Right kidney (tissue), 9 donors: ENCODE measurements at places on chromosomes 1 and 21.

DNA sequence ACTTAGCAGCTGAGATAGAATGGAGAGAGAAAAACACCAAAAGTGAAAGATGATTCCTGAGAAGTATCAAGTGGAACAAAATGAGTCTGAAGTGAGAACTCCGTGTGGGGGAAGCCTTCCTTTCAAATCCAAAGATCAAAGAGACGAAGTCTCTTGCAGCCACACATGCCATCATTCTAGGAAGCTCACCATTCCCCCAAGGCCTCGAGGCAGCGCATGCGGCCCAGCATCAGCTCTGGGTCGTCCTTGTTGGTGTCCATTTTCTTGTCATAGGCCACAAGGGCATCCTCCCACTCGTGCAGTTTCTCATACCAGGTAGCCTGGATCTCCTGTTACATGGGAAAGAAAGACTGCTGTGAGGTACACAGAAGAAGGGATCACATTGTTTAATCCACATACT lies 32.2 kb upstream of the ANGPTL7 start:
- DNase-seq: peak; percentile 33

DNA sequence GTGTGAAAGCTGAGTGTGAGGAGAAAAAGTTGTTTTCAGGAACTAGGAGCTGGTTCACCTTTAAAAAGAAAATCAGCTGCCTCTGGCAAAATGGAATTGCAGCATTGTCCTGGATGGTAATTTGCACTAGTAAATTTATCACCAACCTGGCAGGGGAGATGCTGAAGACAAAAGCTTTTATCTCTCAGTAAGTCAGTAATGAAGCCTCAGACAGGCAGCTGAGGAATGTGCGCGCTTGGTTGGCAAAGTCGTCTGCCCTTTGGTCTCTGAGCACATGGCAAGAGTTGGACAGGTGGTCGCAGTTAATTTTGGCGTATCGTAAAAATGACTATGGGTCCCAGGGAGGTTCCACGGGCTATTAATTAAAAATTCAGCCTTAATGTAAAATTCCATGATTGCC lies 131.9 kb downstream of the BACH1 start:
- DNase-seq: no peak

DNA sequence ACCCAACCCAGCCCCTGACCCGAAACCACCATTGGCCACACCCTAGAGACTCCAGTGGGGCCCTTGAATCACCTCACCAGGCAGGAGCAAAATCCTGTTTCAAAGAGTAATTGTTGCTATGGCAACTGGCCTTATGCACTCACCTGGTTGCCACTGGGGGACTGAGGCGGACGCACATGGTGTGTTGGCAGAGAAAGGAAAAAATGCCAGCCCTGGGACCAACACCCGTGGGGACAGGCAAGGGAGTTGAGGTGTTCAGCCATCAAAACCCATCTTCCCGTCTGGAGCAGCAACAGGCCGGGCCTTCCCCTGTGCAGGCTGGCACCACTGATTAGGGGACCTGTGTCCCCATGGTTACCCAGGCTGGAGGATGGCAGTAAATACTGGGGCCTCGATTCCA lies 395.8 kb upstream of the VAMP3 start:
- DNase-seq: no peak

GRCh38 chr1:232302376-232303221 lies 327.3 kb downstream of the SIPA1L2 start:
- no peak for DNase-seq

GRCh38 chr21:44010429-44010828 lies 1.7 kb upstream of the TRAPPC10 start:
- DNase-seq: no peak

GRCh38 chr1:147717706-147718097 lies 42.7 kb downstream of the GJA5 start:
- DNase-seq: peak; percentile 16

- no peak for DNase-seq
Measured at GRCh38 chr21:15079269-15079668, 14.5 kb upstream of the NRIP1 start.

- DNase-seq: no peak
Measured at GRCh38 chr1:171636141-171636540, 14.1 kb downstream of the MYOCOS start.

- no peak for DNase-seq
Measured at GRCh38 chr1:183360473-183360872, 57.7 kb downstream of the NMNAT2 start.

- DNase-seq: no peak
Measured at GRCh38 chr1:101278845-101279244, 42.0 kb downstream of the S1PR1 start.

DNA sequence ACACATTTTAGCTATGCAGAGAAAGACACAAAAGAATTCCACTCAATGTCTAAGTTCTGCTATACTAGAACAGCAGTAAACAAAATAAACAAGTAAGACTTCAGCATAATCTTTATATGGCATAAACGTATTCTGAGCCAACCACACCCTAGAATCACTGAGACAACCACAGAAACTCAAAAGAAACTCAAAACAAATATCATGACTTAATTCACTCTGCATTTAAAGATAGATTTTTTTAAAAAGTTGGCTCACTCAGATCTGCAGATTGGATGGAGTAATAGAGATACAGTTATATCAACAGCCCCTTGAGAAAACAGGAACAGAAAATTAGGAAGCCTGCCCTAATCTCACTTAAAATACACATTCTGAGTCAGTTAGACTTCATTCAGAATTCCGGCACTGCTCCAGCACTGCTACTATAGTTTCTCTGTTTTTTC lies 95.0 kb downstream of the COL24A1 start:
- DNase-seq: no peak

DNA sequence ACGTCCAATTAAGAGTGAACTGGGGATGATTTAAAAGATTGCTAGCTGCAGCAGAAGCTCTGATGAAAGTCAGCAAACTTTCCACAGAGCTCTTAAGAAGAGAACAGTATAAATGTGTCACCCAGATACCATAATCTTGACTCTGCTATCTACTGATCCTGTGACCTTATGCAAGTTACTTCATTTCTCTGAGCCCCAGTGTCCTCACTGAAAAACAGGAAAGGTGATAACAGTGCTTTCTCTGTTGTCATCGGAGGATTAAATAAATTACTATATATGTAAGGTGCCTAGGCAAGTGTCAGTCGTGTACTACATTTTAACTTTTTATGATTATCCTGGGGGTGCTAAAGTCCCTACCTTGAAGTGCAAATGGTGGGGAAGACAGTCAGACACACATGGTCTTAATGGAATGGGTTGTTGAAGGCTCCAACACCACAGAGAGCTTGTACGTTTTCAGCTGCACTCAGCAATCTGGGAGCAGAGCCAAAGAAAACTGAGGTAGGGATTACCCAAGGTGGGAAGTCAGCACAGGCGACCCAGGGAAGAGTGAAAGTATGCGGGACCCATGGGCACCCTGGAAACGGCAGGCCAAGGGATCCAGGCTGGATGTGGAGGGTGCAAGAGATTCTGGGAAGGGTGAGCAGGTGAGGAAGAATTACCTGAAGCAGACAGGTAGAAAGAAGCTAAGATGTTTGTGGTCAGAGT lies 82.8 kb downstream of the DTL start:
- DNase-seq: no peak

DNA sequence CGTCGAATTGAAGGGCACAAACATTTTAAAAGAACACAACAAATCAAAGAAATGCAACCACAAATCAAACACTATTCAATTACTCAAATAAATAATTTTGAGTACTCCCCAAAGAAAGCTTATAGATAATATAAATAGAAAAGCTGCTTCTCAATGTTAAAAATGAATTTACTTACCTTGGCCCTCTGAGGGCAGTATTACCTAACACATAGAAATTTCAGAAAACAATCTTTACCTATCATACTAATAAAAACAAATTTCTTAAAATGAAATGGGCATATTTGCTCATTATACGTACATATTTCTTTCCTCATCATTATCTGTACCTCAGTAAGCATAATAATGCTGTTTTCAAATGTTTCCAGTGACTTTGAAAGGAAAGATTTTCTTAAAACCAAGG lies 141.8 kb downstream of the AKT3 start:
- no peak for DNase-seq

GRCh38 chr21:24023936-24024335 lies 1583.3 kb downstream of the MRPL39 start:
- DNase-seq: no peak

DNA sequence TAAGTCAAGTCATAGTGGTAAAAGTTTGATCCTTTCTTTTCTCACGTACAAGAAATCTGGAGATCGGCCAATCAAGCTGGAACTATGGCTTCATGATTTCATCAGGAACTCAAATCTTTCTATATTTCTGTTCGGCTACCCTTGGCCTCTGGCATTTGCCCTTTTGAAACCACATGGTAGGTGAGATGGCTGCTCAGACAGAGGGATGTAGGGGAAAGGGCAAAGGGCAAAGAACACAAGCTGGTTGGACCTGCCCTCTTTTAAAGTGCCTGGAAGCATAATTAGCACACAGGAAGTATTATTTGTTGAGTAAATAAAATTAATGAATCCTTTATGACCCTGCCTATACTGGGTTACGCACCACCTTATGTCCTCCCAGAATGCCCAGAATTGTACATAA lies 11.5 kb upstream of the RGS1 start:
- DNase-seq: no peak

DNA sequence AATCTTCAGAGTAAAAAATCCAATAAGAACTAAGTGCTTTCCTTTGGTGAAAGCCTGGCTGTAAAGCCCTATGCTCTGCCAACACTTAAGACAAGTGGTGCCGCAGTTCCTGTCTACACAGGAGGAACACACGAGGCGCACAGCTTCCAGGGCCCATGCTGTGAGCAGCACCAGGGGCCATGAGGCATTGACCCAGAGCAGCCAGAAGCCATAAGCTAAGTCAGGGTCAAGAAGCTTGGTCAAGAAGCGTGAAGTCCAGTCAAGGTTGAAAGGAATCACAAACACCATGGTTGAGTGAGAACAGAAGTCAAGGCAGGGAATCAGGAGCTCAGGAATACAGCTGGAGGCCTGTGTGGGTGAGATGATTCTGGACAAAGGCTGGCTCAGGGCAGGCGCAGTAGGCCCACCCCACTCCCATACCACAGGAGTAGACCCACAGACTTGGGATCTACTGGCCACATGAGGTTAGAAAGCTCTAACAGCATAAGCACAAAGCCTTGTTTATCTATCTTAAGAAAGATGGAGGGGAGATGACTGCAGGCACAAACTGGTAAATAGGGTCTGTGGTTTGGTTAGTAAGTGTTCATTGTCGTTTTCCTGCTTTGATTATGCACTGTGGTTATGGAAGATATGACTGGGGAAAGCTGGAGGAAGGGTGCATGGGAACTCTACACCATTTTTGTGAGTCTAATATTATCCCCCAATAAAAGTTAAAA lies 42.9 kb upstream of the RCAN3 start:
- DNase-seq: peak; percentile 27

DNA sequence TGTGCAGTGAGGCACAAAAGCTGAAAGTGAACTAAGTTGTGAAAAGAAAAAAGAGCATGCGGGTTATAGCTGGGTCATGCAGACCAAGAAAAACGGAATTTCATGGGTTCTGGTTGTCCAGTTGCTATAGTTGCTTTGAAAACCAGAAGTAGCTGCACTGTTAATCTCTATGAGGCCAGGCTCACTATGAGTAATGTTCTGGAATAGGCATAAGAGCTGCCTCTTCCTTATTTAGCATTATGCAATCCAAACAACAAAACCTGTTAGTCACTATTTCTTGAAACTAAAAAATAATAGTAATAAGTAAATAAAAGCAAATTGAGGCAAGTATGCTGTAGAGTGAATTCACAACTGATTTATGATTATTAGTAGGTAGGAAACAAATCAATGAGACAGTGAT lies 1383.7 kb downstream of the MRPL39 start:
- DNase-seq: no peak

- no peak for DNase-seq
Measured at GRCh38 chr1:22164841-22165808, 22.2 kb upstream of the WNT4 start.

GRCh38 chr1:151475175-151475574 lies 15.9 kb upstream of the POGZ start:
- DNase-seq: no peak

DNA sequence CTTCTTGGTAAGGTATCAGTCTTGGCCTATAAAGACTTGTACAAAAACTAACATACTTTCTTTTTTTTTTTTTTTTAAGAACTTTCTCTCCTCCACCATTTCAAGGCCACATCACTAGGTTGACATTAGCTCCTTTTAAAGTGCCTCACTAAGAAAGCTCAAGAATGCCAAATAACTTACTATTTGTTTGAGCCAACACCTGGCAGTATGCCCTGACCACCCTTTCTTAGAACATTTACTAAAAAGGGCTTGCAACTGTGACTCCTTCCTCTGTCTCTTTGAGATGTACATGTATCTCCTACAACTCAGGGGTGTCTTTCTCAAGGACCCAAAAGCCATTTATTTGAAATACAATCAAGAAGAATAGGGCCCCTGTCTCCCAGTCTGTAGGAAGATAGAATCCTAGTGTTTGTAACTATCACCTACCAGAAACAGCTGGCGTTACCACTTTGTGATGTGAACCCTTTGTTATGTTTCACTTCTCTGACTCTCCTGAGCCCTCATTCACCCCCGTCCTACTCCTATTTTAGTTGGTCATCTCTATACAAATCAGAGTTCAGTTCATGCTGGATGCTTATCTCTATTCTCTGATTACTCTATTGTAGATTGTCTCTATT lies 12.2 kb upstream of the SAMD13 start:
- no peak for DNase-seq

GRCh38 chr1:92709738-92710137 lies 75.2 kb downstream of the EVI5 start:
- no peak for DNase-seq

DNA sequence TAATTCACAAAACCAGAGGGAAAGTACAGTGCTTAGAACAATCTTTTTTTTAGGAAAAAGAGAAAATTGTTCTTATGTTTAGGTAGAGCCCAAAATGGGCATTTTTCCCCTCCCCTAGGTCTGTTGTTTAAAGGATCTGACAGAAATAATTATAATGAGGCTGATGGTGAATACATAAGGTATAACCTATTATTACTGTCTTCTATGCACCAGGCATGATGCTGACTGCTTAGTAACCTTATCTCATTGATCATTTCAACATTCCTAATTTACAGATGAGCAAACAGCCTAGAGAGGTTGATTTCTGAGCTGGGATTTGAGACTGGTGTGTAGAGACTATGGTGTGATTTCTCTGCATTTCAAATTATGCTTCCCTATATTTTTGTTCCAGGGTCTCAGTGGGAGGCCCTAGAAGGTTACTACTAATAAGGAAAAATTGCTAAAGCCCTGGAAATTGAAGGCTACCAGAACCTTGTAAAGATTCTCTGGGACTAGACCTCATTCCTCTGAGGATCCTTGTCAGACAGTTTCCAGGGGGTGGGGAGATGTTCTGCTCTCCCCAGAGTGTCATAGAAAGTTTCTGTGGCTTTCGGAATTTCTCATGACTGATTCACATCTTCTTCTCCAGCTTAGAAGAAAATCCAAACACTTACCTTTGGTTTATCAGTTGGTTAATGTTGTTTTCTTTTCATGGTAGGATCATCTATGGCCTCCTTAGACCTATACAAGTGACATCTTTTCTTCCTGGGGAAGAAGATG lies 44.9 kb downstream of the ROR1 start:
- no peak for DNase-seq

DNA sequence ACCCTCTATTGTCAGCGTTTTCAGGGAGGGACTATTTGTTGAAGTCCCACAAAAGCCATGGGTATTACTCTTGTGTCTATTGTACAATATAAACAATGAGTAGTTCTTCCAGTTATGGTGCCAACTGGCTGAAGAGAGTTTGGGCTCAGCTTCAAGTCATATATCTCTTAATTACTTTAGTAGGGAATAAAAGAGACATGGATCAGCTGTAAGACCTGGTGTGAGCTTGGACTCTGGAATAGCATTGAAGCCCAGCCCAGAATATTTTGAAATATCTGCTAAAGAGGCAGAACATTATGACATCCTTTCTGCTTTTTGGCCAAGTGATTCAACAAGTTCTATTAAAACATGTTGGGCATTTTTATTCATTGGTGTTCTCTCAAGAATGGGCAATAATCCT lies 224.9 kb downstream of the BACH1 start:
- no peak for DNase-seq
